ENCODE measurements at places on chromosomes 16 and 17.

DNA sequence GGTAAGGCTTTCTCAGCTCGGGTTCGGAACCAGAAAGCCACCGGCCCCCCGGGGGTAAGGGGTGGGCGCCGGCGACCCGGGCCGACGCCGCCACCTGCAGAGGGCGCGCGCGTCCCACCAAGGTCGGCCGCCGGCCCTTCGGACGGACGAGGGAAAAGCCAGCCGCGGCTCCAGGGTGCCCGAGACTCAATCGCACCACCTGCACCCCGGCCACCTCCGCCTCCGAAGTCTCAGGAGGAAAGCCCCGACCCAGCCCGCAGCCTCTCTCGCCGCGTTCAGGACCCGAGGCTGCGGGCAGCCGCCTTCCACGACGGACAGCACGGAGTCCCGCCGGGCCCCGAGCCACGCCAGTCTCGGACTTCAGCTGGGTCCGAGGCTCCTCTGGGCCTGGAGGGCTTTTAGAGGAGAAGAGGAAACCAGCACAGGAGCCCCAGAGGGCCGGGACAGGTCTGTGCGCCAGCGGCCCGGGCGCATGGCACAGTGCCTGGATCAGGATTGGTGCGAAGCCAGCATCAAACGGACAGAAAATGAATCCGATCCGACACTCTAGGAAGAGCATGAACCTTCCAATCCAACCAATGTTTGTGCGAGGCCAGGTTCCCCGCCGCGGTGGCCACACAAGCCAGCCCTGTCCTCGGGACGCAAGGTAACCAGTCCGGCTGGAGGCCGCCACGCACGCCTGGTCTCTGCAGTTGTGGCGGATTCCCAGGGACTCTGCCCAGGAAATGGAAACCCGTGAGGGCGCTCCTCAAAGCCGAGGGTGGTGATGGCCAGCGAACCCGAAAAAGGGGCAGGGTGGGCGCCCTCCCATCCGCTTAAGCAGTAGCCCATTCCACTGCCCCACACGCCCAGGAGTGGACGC lies 6.7 kb downstream of the CBX8 start:
- DNase-seq: no peak

GRCh38 chr17:35801583-35802224 lies 6.3 kb upstream of the MMP28 start:
- no peak for DNase-seq

GRCh38 chr17:77086433-77087010 lies 54.2 kb upstream of the SEC14L1 start:
- peak; percentile 33 for DNase-seq

GRCh38 chr17:59683283-59683682 lies 23.9 kb downstream of the PTRH2 start:
- DNase-seq: no peak

GRCh38 chr17:81517339-81518112 lies 4.9 kb upstream of the ACTG1 start:
- no peak for DNase-seq

DNA sequence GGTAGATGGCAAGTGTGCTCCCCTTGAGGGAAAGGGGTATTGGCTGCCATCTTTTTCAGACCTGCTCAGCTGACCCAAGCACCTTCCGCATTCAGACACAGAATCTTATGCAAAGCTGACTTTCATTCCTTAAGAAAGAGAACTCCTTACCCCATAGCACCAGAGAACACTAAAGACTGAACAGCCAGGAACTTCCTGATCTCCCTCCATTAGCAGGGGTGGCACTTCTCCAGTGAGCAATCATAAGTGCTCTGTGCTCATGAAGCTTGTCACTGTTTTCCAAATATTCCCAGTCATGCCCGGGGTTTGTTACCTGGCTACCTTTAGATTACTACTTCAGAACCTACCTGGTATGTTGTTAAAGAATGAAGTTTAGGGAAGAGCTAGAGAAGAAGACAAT lies 11.9 kb downstream of the HSD17B2 start:
- no peak for DNase-seq

- DNase-seq: no peak
These were observed 22.3 kb downstream of the TMEM11 start for GRCh38 chr17:21191698-21192097.

GRCh38 chr17:46162866-46163265 lies 30.4 kb downstream of the KANSL1 start:
- no peak for DNase-seq

DNA sequence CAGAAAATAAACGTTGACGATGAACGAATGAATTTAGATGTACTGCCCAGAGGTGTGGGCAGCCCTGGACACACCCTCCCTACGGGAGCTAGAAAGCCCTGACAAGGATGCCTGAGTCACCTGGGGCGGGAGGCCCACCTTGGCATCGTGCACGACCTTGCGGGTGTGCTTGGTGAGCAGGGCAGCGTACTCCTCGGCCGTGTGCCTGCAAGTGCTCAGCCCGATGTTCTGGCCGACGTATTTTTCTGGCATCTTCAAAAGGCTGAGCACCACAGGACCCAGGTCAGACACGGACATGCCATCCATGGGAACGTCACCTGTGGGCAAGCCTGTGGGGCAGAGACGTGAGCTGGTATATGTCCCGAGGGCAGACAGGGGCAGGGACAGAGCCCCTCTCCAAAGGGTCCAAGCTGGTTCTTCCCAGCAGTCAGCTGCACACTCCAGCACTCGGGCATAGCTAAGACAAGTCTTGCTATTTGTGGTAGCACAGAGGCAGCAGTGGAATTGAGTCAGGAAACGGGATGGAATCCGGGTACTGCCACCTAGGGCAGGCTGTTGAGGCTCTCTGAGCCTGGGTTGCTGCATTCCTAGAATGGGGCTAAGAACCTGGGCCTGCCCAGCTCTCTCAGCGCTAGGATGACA lies 10.8 kb downstream of the NMRAL1 start:
- DNase-seq: no peak

DNA sequence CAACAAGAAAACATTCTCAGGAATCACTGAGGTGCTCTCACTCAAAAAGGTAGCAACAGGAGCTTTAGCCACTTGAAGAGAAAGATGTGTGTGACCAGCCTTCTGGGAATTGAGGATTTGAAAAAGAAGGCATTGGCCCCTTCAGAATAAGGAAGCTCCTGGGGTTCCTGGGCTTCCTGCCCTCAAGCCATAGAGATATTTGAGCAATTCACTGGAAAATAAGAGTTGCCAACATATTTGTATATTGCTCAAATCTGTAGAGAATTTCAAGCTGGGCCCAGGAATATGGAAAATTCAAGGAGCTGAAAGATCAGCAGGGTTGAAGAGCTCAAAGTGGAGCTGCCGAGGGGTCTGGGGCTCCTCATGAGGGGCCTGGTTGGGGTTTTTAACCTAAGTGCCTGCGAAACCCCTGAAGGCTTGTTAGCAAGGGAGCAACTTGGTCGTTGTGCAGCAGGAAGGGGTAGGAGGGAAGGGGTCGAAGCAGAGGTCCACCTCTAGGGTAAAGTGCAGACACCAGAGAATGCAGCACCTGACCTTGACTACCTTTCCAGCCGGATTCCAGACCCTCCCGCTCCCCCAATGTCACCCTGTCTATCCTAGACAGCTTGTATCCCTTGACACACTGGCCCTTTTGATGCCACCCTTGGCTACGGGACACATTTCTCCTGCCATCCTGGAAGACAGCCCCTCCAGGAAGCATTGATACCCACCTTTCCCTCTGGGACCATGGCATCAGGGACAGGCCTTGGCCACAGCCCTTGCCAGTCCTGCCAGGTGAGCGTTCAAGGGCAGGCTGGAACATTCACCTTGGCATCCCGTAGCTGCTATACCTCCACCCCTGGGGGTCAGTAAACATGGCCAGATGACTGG lies 67.6 kb upstream of the SREBF1 start:
- DNase-seq: no peak

GRCh38 chr16:18975109-18975508 lies 8.6 kb upstream of the TMC7 start:
- DNase-seq: no peak

GRCh38 chr17:81722184-81723120 lies 10.4 kb downstream of the SLC25A10 start:
- DNase-seq: no peak

DNA sequence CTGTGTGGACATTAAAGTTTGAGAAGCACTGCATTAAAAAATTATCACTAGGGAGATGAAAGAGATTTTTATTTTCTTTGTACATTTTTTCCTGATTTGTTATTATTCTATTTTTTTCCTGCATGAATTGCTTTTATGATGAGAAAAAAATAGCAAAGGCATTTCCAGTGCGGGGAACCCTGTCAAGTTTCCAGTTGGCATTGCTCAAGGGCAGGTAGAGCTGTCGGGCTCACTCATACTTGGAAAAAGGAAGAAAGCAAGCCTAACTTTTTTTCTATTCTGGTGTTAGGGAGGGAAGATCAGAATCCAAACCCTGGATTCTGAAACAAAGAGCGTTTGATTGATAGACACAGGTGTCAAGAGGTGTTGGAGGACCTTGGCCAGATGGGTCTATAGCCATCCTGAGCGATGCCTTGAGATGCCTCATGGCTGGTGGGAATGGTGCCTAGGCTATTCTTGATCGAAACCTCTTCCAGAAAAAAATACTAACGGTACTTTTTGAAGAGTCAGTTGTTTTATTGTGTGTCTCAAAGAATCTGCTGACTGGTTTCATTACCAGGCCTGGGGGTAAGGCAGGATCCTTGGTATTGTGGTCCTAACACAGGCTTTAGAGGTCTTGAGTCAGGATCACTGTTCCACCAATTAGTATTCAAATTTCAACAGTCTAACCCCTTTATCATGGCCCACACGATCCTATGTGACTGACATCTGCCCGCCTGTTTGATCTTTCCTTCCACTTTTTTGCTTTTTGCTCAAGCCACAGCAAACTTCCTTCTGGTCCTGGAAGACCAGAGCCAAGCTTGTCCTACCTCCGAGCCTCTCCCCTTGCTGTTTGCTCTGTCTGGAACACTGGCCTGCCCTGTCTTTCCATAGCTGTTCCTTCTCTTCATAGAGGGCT lies 20.1 kb downstream of the SNX29 start:
- DNase-seq: no peak

- DNase-seq: peak; percentile 30
These were observed 36.1 kb downstream of the RNF112 start for GRCh38 chr17:19447085-19447583.

GRCh38 chr16:86505899-86506864 lies 4.1 kb upstream of the FOXF1 start:
- no peak for DNase-seq

DNA sequence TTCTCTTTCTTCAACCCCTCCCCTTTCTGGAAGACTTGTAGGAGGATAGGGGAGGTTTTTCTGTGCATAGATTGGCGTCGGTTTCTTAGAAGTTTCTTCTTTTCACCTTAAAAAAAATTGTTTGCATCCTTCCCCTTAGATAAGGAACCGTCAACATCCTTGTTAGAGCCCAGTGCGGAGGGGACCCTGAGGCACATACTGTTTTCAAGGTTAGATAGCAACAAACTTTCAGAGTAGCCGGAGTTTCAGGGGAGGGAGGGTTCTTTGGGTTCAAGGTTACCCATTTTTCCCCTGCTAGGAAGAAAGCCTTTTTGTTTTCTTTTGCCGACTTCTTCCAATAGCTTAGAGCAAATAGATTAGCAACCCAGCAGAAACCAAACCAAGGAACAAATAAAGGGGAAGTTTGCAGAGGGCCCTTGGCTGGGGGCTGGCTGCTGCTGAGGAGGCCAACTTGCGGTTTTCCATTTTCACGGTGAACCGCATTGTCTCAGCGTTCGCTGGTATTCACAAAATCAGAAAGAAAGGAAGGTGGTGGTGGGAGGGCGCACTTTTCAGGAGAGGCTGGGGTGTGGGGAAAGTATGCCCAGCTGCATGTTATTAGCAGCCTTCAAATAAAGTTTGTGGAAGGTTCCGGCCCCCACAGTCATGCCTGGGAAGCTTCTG lies 28.8 kb downstream of the MSI2 start:
- no peak for DNase-seq

DNA sequence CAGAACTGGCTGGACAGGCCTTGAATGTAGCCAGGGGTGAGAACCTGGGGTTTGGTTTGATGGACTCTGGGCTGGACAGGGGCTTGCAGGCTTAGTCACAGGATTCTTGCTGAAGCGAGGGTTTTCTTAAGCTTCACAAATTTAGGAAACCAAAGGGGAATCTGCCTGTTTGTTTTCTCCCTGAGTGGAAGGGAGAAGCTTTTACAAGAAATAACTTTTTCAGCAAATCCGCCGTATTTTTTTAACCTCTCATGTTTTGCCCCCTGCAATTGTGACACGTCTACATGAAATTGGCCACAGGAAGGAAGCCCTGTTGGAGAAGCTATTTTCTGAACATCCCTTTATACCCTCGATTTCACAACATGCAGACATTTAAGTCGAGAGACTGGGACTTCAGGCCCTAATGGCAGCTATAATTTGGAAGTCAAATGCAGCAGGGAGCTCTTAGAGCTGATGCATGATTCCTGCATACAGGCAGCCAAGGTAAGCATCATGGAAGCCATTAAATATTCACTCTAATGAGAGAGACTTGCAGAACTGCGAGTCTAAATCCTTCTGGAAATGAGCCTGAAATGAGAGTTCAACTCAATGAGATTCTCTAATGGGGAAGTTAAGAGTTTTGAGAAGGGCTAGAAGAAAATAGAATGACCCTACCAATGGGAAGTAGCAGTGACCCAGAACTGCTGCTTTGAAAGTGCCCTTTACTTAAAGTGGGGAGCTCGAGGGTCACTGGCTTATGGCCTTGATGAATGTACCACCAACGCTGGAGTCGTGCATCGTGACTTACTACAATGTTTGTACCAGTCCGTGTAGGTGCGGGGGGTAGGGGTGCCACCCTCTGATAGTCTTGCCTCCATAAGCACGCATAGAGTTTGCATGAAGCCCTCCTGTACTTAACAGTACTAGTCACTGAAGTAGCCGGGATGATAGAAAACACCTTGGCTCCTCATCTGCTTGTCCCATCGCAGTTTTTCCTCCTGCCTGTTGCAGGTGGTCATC lies 45.1 kb upstream of the IRF8 start:
- DNase-seq: no peak

- DNase-seq: no peak
These were observed 28.2 kb downstream of the TNFRSF13B start for GRCh38 chr17:16943541-16944333.

GRCh38 chr17:66755101-66755943 lies 79.6 kb upstream of the CACNG5 start:
- no peak for DNase-seq

DNA sequence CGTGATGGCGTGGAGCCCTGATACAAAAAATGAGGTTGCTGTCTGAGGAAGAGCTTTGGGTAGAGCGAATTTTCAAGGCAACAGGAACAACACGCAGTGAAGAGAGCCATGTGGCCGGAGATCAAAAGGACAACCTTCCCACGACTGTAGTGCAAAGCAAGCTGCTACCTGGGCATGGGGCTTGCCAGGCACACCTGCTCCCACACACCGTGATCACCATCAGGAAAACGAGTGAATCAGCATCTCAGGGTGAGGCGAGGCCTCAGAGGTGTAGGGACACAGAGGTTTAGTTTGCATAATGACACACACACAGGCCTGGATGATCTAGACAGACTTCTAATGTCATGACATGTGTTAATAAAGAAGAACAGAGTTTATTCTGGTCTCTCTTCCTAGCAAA lies 65.7 kb downstream of the PARN start:
- no peak for DNase-seq

GRCh38 chr17:7440834-7441195 lies 1.5 kb downstream of the FGF11 start:
- DNase-seq: no peak

DNA sequence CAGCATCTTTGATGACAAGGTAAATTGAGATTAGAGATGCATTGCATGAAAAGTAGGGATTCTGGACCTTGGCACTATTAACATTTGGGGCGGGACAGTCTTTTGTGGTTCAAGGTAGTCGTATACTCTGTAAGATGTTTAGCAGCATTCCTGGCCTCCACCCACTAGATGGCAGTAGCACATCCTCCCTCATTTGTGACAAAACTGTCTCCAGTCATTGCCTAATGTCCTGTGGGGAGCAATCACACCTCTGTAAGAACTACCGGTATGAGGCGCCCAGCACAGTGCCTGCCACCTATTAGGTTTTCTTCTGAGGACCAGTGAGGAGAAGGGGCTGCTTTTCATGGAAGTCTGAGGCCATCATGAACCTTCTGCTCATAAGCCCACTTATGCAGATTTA lies 180.8 kb downstream of the RBFOX1 start:
- no peak for DNase-seq

All from T-helper 22 cell (primary cell).